Transverse colon (tissue), 4 donors: ENCODE measurements at places on chromosomes 4 and X. TPM values are rescaled to one million over a fixed set of nuclear protein-coding genes. Genes with fewer than 3 reads are reported as not detected.

DNA sequence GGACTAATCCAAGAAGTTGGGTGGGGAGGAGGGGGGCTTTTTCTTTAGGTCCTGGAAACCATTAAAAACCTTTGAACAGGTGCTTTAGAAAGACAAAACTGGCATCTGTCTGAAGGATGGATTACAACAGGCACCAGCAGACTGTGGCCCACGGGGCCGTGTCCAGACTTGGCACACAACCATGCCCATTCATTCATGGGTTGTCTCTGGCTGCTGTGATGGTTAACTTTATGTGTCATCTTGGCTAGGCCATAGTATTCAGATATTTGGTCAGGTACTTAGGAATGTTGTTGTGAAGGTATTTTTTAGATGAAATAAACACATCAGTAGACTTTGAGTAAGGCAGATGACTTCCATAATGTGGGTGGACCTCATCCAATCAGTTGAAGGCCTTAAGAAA, 45.5 kb downstream of the TBL1X start:
- DNase-seq, result no peak
- H3K27ac ChIP-seq, result no peak overlapping the region
- no peaks in the 10 kb centered on the region for H3K27me3 ChIP-seq

- no peaks in the 10 kb centered on the region for H3K36me3 ChIP-seq
- no peak overlapping the region for H3K27ac ChIP-seq
- no peaks in the 10 kb centered on the region for H3K27me3 ChIP-seq
- DNase-seq, result no peak
These were observed 6.5 kb downstream of the HMGN5 start for GRCh38 chrX:81195259-81195658.

- H3K27ac ChIP-seq, result no peak overlapping the region
- H3K27me3 ChIP-seq, result peaks cover 5% of the 10 kb centered on the region
- H3K4me3 ChIP-seq, result no peak overlapping the region
- no peak for DNase-seq
- H3K4me1 ChIP-seq, result peaks cover 11% of the 10 kb centered on the region
- no peaks in the 10 kb centered on the region for H3K36me3 ChIP-seq
These were observed 1.5 kb upstream of the PARM1 start for GRCh38 chr4:74931376-74931775.

DNA sequence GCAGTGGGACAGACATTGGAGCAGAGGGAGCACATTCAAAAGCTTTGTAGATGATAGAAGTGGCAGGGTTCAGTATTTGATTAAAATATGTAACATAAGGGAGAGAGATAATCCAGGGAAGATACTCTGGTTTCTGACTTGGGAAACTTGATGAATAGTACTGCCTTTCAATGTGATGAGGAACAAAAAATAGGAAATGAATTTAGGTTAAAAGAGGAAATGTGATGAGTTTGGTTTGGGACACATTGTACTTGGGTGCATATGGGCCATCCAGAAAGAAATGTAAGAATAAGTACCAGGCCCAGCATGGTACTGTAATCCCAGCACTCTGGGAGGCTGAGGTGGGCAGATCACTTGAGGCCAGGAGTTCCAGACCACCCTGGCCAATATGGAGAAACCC, 20.9 kb upstream of the NDNF start:
- H3K27ac ChIP-seq, result no peak overlapping the region
- no peaks in the 10 kb centered on the region for H3K27me3 ChIP-seq
- H3K4me3 ChIP-seq, result no peak overlapping the region
- DNase-seq, result no peak
- H3K36me3 ChIP-seq, result no peaks in the 10 kb centered on the region

MAGEE2 gene
- not detected for total RNA-seq

- no peak overlapping the region for H3K4me3 ChIP-seq
- H3K4me1 ChIP-seq, result no peaks in the 10 kb centered on the region
- H3K27ac ChIP-seq, result no peak overlapping the region
- H3K36me3 ChIP-seq, result no peaks in the 10 kb centered on the region
- no peaks in the 10 kb centered on the region for H3K27me3 ChIP-seq
- no peak for DNase-seq
These were observed 10.6 kb downstream of the HGFAC start for GRCh38 chr4:3452376-3452775.

TEX13C gene
- not detected for total RNA-seq

CRLF2 gene
- 0.41 TPM for total RNA-seq
